ENCODE measurements at places on chromosomes 3 and 15.

- DNase-seq = no peak
Observed at GRCh38 chr15:63015618-63016017, 26.9 kb upstream of the TPM1 start.

GRCh38 chr15:48029642-48030041 lies 91.1 kb upstream of the SLC24A5 start:
- no peak for DNase-seq

GRCh38 chr3:162863579-162863978 lies 1367.0 kb downstream of the OTOL1 start:
- no peak for DNase-seq

- DNase-seq = no peak
Observed at GRCh38 chr3:42486814-42487565, 15.5 kb upstream of the VIPR1 start.

DNA sequence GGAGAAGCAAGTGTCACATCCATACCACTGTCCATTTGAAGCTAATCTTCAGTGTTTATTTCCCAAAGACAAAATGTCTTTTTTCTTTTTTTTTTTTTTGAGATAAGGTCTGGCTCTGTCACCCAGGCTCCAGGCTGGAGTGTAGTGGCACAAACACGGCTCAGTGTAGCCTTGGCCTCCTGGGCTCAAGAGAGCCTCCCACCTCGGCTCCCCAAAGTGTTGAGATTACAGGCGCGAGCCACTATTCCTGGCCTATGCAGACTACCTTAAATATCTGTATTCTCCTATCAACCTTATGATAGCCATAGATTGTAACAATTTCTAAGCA lies 27.7 kb upstream of the VPS33B start:
- no peak for DNase-seq

DNA sequence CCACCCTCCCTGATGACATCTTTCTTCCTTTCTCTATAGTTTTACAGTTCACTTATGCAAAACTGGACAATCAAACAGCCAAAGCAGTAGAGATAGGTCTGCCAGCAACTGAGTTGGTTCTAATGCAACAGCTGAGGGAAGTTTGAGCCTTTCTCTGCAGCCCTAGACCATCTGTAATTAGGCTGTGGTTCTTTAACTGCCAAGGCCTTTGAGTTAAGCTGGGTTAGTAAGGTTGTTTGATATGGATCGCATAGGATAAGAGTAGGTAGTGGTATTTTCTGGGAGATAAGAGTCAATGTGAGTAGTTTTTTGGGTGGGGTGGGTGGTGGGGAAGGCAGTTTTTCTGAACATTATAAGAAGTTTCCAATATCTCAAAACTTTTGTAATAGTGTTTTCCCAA lies 3.0 kb downstream of the RPL39L start:
- no peak for DNase-seq

- no peak for DNase-seq
Observed at GRCh38 chr3:189192725-189193124, 21.0 kb downstream of the TPRG1 start.

GRCh38 chr3:190531406-190531805 lies 17.5 kb downstream of the IL1RAP start:
- DNase-seq = no peak

- no peak for DNase-seq
Observed at GRCh38 chr15:68414206-68414555, 17.8 kb downstream of the ITGA11 start.

- no peak for DNase-seq
Observed at GRCh38 chr3:183252973-183253527, at the start of gene B3GNT5. B3GNT5 (plus strand) TSS chr3:183253253; CDS start chr3:183269799, 16,546 bp downstream.

DNA sequence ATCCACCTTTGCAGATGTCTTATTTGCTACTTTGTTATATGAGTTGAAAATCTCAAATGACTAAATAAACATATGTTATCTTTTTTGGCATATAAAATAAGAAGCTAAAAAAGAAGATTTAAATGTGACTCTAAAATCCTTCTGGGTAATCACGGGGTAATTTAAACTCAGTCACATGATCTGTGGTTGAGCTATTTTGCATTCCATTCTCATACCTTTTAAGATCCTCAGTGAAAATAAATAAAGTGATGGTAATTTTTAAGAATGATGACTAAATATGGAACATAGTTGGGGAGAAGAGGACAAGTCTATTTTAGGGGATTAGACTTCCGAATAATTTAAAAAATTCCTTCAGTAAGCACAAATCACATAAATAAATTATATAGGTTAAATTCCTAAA lies 1076.8 kb downstream of the TUSC7 start:
- DNase-seq = no peak

- no peak for DNase-seq
Observed at GRCh38 chr15:98735895-98736617, 87.7 kb downstream of the IGF1R start.

Measured in B cell (primary cell).